ENCODE measurements at places on chromosomes 1 and 21.
A peak's percentile ranks its signal among the peaks of the same experiment; 100 is the strongest.

DNA sequence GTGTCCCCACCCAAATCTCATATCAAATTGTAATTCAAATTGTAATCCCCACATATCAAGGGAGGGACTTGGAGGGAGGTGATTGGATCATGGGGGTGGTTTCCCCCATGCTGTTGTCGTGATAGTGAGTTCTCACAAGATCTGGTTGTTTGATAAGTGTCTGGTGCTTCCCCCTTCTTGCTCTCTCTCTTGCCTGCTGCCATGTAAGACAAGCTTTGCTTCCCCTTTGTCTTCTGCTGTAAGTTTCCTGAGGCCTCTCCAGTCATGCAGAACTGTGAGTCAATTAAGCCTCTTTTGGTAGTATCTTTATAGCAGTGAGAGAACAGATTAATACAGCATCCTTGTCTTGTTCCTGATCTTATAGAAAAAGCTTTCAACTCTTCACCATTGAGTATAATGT is 6.5 kb upstream of the LRRC39 start:
- DNase-seq, result no peak

DNA sequence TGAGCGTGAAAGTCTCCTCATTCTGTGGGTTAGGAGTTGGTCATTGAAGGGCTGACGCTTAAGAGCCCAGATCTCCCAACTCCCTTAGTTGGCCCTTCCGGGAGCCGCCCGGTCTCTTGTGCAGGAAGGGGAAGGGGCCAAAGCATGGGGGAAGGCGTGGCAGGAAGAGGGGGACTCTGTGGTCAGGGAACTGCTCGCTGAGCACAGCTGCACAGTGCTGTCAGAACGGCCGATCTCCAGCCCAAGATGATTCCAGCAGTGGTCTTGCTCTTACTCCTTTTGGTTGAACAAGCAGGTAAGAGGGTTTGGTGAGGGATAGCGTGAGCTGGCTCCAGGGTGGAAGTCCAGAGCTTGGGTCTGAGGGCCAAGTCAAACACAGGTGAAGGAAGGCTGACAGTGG is at the start of gene FCER1G:
Gene FCER1G, plus strand, starts transcription at position 220 of the 400 bp plus-strand sequence. Its CDS starts 27 bp downstream, at position 247.
- DNase-seq, result peak; percentile 94

GRCh38 chr1:89260042-89260441 is 12.6 kb downstream of the GBP5 start:
- DNase-seq, result no peak

DNA sequence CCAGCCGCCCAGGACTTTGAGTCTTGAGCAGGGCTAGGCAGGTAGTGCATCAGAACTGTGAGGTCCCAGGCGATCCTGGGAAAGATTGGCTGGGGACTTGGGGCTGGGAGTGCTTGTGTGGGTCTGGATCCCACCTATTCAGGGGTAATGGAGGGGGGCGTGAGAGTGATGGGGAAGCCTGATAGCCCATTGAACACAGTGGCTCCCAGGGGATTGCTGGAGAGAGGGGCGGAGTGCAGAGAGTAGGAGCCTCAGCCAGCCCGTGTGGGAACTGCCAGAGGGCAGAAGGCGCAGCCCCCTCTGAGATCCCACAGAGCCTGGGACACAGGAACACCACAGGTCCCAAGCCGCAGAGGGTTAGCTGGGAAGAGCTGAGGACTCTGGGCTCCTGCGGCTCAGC is 19.3 kb upstream of the PDZK1IP1 start:
- DNase-seq, result no peak

- DNase-seq, result no peak
These were observed 132.7 kb upstream of the IPO9 start for GRCh38 chr1:201696217-201696761.

- no peak for DNase-seq
These were observed 11.8 kb upstream of the SERINC2 start for GRCh38 chr1:31401241-31401640.

DNA sequence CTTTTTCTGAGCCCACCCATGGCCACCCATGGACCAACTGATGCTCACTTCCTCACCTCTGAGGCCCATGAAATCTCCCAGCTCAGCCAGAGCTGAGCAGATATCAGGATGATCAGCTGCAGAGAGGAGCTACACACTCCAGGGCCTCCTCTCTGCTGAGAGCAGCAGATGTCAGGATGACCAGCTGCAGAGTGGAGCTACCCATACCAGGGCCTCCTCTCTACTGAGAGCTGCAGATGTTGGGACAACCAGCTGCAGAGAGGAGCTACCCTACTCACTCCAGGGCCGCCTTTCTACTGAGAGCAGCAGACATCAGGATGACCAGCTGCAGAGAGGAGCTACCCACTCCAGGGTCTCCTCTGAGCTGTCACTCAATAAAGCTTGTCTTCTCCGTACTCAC is 71.4 kb upstream of the LPGAT1 start:
- no peak for DNase-seq

- no peak for DNase-seq
These were observed 195.9 kb upstream of the GALNT2 start for GRCh38 chr1:229871078-229871676.

DNA sequence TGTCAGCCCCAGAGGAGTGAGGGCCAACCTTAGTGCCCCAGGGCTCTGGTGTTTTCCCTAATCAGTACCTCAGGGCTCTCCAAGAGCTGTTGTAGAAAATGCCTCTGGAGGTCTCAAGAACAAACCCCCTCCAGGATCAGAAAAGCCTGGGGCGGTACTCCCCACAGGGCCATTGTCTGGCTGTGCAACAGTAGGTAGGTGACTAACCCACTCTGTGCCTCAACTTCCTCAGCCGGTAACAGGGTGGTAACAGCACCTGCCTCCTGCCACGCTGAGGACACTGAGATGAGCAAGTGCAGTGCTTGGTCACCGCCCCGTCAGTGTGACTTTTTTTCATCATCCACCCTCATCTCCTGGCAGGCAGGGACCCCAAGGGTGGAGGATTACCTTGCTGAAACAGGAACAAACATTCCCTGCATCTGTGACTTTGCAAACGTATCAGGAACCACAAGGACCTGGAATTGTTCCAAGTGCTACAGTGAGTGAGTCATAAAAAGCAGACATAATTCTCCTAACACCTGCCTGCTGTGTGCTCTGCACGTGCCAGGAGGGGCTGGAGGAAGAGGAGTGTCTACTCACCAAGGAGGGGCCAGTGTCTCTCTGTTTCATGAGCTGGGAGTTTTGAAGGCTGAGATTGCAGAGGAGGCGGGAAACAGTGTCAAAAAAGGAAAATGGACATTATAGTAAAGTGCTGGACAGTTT is 440.8 kb downstream of the NPHP4 start:
- DNase-seq, result no peak

DNA sequence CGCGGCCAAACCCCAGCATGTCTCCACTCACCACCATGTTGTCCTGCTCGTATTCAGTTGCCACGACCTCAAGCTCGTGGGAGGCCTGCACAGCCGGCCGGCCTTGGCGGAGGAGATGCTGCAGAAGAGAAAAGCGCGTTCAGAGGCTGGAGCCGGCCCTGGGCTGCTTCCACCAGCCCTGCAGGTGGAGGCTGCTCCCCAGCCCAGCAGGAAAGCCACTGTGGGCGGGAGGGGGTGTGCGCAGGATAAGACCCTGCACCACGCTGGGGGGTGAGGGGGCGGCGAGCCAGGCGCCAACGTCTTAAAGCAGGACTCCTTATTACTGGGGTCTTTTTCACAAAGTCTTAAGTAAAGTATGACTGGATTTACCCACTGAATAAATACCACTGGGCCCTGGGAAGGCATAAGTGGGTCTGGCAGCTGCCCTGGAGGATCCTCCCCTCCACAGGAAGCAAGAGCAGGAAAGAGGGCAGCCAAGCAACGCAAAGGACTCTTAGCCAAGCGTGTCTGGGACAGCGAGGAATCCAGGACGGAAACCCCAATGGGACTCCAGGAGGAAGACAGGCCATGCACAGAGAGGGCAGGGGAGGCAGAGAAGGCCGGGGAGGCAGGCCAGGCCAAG is 104.8 kb downstream of the NPHP4 start:
- no peak for DNase-seq

DNA sequence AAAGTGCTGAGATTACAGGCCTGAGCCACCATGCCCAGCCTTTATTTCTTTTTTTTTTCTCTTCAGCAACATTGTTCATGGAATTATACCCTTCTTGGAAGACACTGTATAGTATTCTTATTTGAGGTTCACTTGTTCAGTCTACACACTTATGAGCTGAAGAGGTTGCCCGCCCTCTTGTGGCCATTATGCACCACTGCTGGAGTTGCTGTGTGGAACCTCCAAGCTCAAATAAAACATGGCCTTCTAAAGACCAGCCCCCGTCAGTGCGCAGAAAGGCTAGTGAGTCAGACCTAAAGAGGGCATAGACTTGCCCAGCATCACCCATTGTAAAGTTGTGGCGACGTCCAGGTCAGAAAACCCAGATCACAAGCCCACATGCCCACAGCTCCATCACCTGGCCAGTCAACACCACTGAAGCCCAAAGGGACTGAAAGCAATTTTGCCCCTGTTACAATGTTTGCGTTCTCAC is 20.4 kb downstream of the LURAP1 start:
- peak; percentile 77 for DNase-seq

GRCh38 chr1:150552911-150553289 is 3.7 kb downstream of the ADAMTSL4 start:
- DNase-seq, result no peak

DNA sequence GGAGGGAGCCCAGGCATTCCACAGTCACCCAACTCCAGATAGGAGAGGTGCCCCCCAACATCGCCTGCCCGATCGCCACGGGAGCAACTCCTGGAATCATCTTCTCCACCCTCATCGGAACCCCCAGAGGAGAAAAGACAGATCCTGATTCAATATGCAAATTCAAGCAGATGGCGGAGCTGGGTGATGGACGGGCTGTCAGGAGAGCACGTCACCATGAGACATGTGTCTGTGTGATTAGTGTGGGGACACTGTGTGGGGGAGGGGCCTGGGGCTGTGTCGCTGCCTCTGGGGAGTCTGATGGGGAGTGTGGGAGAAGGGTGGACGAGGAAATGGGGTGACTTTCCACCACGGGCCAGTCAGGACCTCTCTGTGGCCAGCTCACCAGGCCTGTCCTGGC is 90.2 kb upstream of the CSF3R start:
- no peak for DNase-seq

GRCh38 chr1:243595527-243596210 is 254.4 kb downstream of the AKT3 start:
- peak; percentile 55 for DNase-seq

DNA sequence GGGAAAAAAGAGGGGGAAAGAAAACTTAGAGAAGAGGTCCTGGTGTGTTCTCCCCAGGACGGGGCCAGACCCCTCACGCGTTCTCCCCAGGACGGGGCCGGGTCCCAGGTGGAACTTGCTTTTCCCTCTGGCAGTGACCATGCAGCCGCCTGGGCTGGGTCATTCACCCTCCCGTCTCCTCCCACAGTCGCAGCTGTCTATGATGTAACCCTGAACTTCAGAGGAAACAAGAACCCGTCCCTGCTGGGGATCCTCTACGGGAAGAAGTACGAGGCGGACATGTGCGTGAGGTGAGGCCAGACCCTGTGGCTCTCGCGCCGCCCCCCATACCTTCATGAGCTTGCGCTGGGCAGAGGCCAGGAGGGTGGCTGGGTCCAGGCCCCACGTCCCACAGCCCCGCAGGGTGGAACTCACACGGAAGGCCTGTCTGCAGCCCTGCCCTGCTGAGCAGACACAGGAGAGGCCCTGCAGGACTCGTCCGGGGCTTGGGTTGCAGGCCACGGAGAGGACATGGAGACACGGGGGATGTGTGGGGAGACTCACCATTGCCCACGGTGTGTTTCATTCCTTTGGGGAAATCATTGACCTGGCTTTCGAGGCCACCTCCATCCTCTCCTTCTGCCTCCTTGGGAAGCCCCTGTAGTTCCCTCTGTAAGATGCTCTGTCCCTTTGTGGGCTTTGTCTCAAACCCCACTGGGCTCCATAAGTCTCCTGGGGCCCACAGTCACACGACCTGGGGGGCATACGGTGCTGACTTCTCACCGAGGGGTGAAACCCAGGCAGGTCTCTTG is 40.7 kb upstream of the TRAPPC10 start:
- DNase-seq, result peak; percentile 19

- DNase-seq, result no peak
These were observed 56.8 kb downstream of the CSMD2 start for GRCh38 chr1:34108269-34108668.

- DNase-seq, result peak; percentile 85
These were observed 16.0 kb upstream of the GBP1 start for GRCh38 chr1:89081005-89081404.

GRCh38 chr1:68120136-68120791 is 69.8 kb upstream of the DIRAS3 start:
- peak; percentile 65 for DNase-seq

DNA sequence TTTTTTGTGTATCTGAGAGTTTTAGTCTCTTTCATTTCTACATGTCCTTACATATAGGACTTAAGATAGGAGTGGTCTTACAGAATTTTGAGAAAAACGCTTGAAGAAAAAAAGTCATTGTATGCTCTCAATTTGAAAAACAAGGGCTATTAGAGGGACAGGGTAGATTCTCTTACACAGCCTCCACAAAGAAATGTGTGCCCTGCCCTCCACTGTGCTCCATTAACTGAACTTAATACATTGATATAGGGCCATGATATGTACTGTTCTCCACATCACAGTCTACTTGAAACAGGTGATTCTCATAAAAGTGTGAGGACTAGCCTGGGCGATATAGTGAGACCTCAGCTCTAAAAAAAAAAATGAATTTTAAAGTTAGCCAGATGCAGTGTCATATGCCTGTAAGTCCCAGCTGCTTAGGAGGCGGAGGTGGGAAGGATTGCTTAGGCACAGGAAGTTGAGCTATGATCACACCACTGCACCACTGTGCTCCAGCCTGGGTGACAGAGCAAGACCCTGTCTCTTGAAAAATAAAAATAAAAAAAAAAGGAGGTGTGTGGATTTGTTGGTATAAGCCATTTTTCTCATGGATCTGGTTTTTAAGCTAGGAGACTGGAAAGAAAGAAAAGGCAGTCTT is 77.0 kb downstream of the HMCN1 start:
- peak; percentile 9 for DNase-seq

- no peak for DNase-seq
These were observed 181.4 kb upstream of the KIAA0040 start for GRCh38 chr1:175373786-175374623.

DNA sequence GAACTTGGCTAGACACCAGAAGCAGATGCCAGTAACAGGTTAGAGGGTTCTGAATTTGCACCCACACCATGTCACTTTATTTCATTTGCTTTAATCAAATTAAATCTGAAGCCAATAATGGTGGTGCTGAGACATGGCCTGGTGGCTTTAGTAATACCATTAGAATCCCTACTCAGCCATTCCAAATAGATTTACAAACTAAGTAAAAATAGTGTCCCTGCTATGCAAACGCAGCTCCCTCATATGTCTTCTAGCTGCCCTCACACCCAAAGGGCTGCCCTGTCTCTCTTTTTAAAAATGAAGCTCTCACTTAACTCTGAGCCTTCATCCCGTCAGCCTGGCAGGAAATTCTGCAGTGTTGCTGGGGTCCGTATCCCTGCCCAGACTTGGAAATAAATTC is 21.1 kb downstream of the GLUL start:
- no peak for DNase-seq

DNA sequence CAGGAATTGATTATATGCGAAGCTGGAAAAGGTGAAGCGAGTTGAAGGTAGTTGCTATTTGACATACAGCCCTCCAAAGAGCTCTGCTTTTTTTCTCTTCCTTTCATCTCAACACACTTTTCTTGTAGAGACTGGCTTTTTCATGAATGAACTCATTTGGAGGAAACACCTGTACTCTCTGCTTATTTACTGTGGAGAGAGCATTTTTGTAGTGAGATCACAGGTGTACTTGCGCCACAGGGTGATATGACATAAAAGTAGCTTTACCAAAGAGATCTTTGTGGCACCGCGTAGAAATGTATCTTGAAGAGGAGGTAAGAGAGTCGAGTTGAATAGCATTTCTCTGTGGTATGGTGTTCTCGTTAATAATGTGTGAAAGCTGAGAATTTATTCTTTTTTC is 187.6 kb downstream of the VPS13D start:
- DNase-seq, result no peak

GRCh38 chr21:15671188-15671587 is 58.6 kb upstream of the USP25 start:
- DNase-seq, result no peak
